Fibroblast of skin of right quadriceps (primary cell): ENCODE measurements at places on chromosomes 5 and 9.
A peak's percentile ranks its signal among the peaks of the same experiment; 100 is the strongest.

GRCh38 chr9:88302579-88303324 is 85.5 kb upstream of the SPIN1 start:
- DNase-seq = no peak

DNA sequence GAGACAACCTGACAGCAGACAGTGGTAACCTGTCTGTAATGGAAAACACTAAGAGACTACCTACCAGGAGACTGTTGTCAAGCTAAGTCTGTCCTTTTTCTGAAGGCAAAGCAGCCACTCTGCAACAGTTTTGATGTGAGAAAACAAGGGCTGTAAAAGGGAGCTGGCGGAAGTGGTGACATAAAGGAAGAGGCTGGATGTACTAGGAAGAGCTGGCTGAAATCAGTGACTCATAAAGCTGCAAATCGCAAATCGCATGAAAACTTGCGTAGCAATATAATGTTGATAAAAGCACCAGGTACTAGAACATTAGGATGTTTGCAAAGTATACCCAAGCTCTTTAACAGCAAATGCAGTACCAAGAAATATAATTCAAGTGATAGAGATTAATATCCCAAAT is 1.4 kb downstream of the NSUN2 start:
- DNase-seq = no peak

- DNase-seq = no peak
These were observed 188.0 kb upstream of the GHR start for GRCh38 chr5:42235241-42235640.

GRCh38 chr9:94507531-94508258 is 47.2 kb upstream of the PCAT7 start:
- no peak for DNase-seq

- DNase-seq = peak; percentile 29
These were observed 72.4 kb upstream of the FBXW11 start for GRCh38 chr5:172078726-172079345.

DNA sequence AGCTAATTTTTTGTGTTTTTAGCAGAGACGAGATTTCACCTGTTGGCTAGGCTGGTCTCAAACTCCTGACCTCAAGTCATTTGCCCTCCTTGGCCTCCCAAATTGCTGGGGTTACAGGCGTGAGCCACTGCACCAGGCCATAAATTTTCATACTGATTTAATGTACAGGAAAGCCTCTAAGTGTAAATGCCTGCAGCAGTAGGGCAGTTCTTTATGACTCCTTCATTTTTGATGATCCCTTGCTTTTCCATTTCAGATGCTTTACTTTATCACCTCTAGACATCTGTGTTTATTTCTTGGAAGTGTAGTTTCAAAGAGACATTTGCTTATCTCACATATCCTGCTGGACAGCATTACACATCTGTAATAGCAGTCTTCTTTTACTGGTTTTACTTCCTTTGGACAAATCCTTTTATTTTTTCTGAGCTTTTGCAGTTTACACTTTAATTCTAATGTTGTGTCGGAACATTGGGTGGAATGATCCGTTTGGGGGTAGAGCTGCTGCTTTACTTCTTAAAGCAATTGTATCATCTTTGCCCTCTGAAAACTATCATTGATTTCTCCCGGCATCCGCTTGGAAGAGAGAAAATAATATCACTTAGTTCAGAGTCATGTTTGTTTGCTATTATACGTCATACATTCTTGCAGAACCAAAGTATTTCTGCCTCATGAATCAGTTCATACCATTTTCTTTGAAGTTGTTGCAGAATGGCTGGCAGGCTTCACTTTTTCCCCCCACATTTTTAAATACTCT is 36.0 kb downstream of the SCGB3A1 start:
- DNase-seq = peak; percentile 4

- DNase-seq = peak; percentile 35
These were observed 36.6 kb downstream of the CTNNA1 start for GRCh38 chr5:138789771-138790242.
